ENCODE measurements at places on chromosomes 1 and 21. TPM values are rescaled to one million over a fixed set of nuclear protein-coding genes. Genes with fewer than 3 reads are reported as not detected.
A peak's percentile ranks its signal among the peaks of the same experiment; 100 is the strongest.

The TMEM52 gene
- 5.1 TPM for polyA plus RNA-seq

The HSD3B1 gene
- not detected for polyA plus RNA-seq

- DNase-seq, result no peak
These were observed 279.5 kb upstream of the NFIA start for GRCh38 chr1:60802884-60803283.

DNA sequence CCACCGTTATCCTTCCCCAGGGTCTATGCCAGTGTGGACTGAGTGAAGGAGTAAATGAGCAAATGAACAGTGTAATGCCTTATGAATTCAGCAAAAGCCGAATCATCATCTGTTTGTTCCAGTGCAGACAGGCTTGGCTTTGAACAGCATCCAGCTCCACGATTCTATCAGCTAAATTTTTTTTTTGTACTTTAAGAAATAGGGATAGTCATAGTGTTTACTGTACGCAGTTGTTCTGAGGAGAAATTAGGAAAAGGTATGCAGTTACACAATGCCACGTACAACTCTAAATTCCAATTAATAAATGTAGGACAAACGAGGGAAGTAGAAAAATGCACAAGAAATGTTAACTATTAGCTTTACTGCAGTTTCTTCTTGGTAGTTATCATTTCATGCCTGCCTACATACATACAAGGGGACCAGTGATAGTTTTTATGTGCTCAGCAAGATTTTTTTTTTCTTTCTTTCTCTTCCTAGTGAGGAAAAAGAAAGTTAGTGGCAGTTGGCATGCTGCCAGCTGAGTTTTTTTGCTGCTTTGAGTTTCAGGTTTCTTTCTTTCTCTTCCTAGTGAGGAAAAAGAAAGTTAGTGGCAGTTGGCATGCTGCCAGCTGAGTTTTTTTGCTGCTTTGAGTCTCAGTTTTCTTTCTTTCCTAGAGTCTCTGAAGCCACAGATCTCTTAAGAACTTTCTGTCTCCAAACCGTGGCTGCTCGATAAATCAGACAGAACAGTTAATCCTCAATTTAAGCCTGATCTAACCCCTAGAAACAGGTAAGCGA lies at the start of gene IFI44L:
Gene IFI44L (plus strand): TSS at position 646 of the 777 bp plus-strand sequence. CDS start 7,468 bp downstream, outside the sequence.
- DNase-seq, result no peak

GRCh38 chr1:226814751-226815537 lies 55.5 kb upstream of the PSEN2 start:
- DNase-seq, result peak; percentile 80

DNA sequence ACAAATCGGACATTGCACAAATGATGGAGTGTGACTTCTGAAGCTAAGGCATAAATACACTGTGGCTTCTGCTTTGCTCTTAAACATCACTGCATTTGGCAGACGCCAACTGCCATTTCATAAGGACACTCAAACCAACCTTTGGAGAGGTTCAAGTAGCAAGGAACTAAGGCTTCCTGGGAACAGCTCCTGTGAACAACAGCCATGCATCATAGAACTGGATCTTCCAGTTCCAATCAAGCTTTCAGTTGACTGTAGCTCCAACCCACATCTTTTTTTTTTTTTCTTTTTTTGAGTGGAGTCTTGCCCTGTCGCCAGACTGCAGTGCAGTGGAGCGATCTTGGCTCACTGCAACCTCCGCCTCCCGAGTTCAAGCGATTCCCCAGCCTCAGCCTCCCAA lies 10.7 kb upstream of the HUNK start:
- no peak for DNase-seq

Data from kidney (tissue), 22 donors.